ENCODE measurements at places on chromosomes 7 and 10. TPM values are rescaled to one million over a fixed set of nuclear protein-coding genes. Genes with fewer than 3 reads are reported as not detected.

RHBDD2 gene
- total RNA-seq: 24.2 TPM

- H3K36me3 ChIP-seq: no peaks in the 10 kb centered on the region
- H3K27ac ChIP-seq: no peak overlapping the region
- no peaks in the 10 kb centered on the region for H3K4me1 ChIP-seq
- no peaks in the 10 kb centered on the region for H3K27me3 ChIP-seq
- no peak for DNase-seq
- H3K4me3 ChIP-seq: no peak overlapping the region
Observed at GRCh38 chr10:115606741-115607140, 513.6 kb downstream of the ATRNL1 start.

GRCh38 chr7:151059367-151060112 lies at the start of gene SLC4A2:
Gene SLC4A2, plus strand, starts transcription at chr7:151059589. Its CDS starts 2,399 bp downstream, at chr7:151061988.
- H3K36me3 ChIP-seq: peaks cover 2% of the 10 kb centered on the region
- peak; percentile 93 for DNase-seq
- H3K27ac ChIP-seq: no peak within 1 kb of the TSS
- H3K4me1 ChIP-seq: peaks cover 36% of the 10 kb centered on the region
- peak within 1 kb of the TSS; percentile 99 for H3K4me3 ChIP-seq

SLC26A5 gene
- 0.49 TPM for total RNA-seq

- no peak overlapping the region for H3K27ac ChIP-seq
- H3K4me1 ChIP-seq: 0 out of 2 replicates have a peak, but pooled peaks cover 2% of the 10 kb centered on the region
- DNase-seq: no peak
- no peaks in the 10 kb centered on the region for H3K27me3 ChIP-seq
Observed at GRCh38 chr7:82464372-82464771, 20.8 kb upstream of the CACNA2D1 start.

OR9A2 gene
- 2.6 TPM for total RNA-seq

- peaks cover 8% of the 10 kb centered on the region for H3K4me1 ChIP-seq
- H3K36me3 ChIP-seq: no peaks in the 10 kb centered on the region
- DNase-seq: peak; percentile 64
- H3K27me3 ChIP-seq: no peaks in the 10 kb centered on the region
- H3K4me3 ChIP-seq: no peak overlapping the region
Observed at GRCh38 chr10:109474812-109475211, 448.5 kb downstream of the XPNPEP1 start.

AMPH gene
- total RNA-seq: 9.4 TPM
